Occipital lobe (tissue), 3 donors: ENCODE measurements at places on chromosomes 6 and 20. TPM values are rescaled to one million over a fixed set of nuclear protein-coding genes. Genes with fewer than 3 reads are reported as not detected.

GRCh38 chr6:144360401-144360800 is 75.3 kb downstream of the UTRN start:
- no peak for DNase-seq

Gene TMEM217
- 1.2 TPM for total RNA-seq

DNA sequence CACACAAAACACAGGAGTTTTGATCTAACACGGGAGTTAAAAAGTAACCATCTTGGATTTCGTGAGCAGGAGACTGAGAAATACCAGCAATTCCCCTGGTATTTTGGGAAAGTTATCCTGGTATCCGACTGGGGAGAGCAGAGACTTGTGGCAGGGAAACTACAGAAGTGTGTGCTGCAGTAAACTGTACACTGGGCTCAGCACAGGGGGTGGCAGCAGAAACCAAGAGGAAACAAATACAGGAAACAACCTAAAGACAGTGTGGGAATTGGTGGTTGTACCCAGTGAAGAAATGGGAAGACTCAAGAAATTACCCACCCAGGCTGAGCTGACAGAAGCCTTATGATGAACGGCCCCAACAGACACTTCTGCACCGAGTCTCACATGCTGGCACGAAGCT is 109.8 kb downstream of the CHD6 start:
- no peak for DNase-seq

Gene MEP1A
- total RNA-seq = not detected

DNA sequence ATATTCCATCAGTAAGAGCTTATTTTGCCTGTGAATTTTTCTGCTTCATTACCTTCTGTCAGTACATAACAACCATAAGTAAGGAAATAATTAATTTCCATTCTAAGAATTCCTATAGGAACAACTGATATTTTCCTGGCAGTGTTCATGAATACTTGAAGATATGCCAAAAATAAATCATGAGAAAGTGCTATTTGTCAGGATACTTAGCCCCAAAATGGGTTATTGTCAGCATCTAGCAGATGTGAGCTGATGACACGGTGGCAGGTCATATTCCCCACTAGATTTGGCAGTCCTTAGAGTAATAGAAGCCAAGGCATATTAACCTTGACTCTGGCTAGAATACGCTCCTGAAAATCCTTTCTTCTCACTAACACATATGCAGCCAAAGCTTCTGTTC is 43.2 kb upstream of the CRISP1 start:
- no peak for DNase-seq

Gene TMEM170B
- 59.0 TPM for total RNA-seq

DNA sequence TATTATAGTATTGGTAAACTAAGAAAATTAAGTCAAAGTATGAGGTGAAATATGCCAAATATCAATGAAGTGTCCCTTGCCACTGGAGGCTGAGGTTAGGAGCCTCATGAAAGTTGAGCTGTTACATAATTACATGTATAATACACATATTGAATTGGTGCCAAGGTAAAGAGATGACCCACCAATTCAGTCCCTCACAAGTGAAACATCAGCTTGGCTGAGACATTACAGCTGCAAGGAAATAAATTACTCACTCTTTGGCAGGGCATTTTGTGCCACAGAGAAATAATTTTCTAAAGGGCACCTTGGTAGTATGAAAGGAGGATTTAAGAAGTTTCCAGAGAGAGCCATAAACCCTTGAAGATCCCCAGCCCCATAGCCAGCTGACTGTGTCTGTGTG is 127.4 kb downstream of the ADGRG6 start:
- no peak for DNase-seq

DNA sequence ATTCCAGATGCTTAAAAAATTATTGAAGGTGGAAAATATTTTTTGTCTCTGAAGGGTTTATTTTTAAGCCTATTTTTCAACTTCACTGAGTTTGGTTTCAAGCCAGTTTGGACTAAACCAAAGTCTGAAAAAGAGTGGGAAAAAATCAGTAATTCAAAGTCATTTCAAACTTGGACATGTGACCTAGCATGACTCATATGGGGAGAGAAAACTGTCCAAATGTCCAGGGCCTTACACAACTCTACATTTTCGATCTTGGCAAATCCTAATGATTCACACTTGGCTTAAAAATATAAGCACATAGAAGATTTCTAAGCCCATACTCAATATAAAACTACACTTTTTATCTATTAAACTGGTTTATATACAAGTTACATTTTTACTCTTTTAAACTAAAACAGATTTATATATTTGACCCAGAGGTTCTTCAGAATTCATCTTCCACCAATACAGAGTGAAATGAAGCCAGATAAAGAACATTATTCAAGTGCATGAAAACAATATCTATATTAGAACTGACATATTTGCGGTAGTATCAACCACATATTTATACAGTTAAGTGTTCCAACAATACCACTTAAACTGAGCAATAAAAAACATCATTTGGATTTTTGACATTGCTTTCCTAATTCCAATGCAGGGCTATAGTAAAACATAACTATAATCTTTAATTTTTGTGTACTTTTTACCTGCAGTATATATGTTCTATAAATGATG is 110.3 kb upstream of the TCF21 start:
- DNase-seq = no peak

DNA sequence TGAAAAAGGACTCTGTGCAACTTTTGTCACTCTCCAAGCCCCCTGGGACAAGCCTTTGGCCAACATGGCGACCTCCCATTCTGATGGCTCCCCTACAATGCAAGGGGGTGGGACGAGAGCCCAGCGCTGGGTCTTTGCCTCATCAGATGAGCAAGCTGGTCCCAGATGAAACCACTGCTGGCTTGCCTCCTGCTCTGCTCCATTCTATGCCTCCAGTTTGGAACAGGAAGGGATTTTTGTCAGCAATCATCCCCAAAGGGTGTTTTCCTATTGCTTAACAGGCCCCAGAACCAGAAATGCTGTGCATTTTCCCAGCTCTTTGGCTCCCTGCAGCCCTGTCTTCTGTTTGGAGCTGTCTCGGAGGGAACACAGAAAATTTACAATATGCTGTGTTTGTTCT is 412.7 kb downstream of the MAFB start:
- no peak for DNase-seq

GRCh38 chr20:17520583-17520982 is 10.6 kb downstream of the BFSP1 start:
- DNase-seq = no peak

DNA sequence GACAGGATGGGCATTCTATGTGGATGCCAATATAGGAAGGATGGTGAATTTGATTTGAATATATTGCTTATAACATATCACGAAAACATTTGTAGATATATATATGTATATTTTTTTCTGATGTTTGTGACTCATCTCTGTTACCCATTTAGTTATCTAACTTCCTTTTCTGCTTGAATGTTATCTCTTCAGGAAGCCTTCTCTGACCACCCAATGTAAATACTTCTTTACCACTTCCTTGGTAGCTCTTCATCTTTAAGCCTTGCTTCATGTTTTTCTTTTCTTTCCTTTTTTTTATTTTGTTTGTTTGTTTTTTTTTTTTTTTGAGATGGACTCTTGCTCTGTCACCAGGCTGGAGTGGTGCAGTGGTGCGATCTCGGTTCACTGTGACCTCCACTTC is 260.5 kb upstream of the EPHA7 start:
- DNase-seq = no peak

Gene C6orf120
- 24.3 TPM for total RNA-seq

Gene LHFPL5
- 1.1 TPM for total RNA-seq

Gene NR2E1
- 9.8 TPM for total RNA-seq

DNA sequence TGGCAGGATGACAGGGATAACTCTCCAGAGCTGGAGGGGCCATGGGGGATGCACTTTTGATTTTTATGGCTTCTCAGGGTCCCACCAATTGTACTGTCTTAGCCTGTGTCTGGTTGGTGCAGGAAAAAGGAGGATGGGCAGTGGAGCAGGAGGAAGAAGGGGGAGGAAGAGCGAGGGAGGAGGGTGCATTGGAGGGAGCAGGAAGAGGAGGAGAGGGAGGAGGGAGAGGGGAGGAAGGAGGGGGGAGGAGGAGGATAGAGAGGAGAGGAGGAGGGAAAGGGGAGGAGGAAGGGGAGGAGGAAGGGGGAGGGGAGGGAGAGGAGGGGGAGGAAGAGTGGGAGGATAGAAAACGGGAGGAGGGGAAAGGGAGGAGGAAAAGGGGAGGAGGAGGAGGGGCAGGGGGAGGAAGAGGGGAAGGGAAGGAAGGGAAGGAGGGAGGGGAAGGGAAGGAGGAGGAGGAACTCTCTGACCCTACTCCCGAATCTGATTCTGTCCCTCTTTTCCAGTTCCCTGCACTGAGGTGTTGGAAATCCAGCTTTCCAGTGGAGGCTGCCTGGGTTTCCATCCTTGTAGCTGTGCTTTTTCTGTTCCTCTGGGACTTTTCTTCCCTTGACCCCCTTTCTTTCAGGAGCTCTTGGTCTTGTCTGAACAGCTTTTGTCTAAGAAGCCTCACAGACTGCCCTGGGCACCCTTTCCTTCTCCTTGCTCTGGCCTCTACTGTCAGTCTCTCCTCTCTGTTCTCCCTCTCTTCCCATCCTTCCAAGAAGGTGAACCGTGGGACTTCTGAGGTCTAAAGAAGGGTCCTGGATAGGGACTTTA is 149.4 kb downstream of the DHX35 start:
- no peak for DNase-seq

Gene IRAK1BP1
- 24.3 TPM for total RNA-seq

GRCh38 chr20:49279677-49280462 is 2.0 kb upstream of the ZNFX1 start:
- no peak for DNase-seq

Gene PDRG1
- 4.1 TPM for total RNA-seq

- no peak for DNase-seq
Observed at GRCh38 chr20:5668529-5668868, 81.7 kb upstream of the SHLD1 start.

Gene TREM2
- total RNA-seq = 10.5 TPM

GRCh38 chr6:71294121-71294523 is 5.5 kb downstream of the OGFRL1 start:
- peak; percentile 12 for DNase-seq

Gene CALHM4
- not detected for total RNA-seq

GRCh38 chr20:19713822-19714578 is 44.1 kb upstream of the RIN2 start:
- no peak for DNase-seq

DNA sequence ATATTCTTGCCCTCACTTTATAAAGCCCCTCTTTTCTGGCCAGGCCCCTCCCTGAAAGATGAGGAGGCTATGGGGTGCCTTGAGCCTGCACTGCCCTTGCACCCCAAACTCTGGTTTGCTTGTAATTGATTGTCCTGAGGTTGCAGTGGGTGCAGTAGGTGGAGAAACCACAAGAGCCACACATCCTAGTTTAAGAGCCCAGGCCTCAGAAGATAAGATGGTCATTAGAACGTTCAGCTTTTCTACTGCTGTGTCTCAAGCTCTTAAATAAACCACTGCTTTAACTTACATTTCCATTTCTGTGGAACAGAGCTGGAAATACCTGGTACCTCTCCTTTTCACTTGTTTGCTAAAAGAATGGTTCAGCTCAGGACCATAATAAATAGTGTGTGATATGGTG is 9.0 kb downstream of the MRAP2 start:
- DNase-seq = no peak

DNA sequence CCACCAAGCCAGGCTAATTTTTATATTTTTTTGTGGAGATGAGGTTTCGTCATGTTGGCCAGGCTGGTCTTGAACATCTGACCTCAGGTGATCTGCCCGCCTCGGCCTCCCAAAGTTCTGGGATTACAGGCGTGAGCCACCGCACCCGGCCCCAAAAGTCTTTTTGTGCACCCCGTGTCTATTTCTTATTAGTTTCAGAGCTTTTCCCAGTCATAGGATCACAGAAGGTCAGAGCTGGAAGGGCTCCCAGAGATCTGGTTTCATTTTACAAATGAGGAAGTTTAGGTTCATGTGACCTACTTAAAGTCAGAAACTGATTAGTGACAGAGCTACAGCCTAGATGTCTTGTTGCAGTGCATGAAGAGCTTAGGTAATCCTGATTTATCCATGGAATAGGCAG is 1.6 kb upstream of the OGFRL1 start:
- DNase-seq = no peak

DNA sequence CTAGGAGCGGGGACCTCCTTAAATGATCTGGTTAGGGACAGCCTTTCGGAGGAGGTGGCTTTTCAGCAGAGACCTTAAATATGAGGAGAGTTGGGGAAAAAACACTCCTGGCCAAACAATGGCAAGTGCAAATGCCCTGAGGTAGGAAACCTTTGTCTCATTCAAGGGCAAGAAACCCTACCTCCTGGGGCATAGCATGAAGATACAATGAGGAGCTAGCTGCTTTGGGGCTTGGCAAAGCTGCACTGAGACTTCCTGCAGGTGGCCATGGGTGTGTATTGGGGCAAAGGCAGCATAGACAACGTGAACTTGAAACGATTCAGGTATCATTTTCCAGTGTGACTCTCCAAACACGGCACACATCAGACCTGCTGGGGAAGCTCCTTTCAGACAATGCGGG is 30.7 kb downstream of the PMEPA1 start:
- DNase-seq = no peak

Gene RIMS4
- total RNA-seq = 77.5 TPM

Gene CTCFL
- total RNA-seq = not detected

DNA sequence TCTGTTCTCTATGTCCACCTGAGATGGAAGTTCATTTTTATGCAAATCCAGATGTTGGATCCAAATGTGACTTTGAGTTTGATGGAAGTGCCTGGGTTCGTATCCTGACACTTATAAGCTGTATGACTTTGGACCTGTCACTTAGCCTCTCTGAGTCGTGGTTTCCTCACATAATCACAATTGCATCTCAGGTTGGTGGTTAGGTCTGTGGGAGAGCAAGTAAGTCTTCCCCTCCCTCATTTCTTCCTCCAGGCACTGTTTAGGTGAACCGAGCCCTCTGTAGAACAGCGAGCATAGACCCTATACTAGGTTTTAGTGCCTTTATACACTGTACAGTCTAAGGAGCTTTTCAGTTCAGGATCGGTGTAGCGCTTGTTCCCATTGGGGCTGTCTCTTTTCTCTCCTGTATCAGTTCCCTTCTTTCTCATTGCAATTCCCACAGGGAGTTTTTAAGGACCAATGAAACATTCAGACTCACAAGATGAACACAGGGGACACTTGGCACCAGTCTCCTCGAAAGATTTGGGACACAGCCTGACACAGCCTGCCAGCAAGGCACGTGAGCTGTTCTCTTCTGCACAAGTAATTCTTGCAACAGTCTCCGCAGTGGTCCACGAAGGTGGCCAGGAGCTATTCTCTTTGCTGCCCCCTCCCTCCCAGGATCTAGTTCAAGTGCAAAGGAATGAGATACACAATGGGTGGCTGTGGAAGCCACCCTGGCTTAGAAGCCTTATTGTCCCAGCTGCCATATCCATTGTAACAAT is 11.8 kb downstream of the TOX2 start:
- no peak for DNase-seq
